ENCODE measurements at places on chromosomes 3 and 15.

- DNase-seq = no peak
Measured at GRCh38 chr3:140760324-140761075, 82.6 kb downstream of the TRIM42 start.

GRCh38 chr3:60743631-60744164 lies 507.6 kb downstream of the FHIT start:
- DNase-seq = no peak

DNA sequence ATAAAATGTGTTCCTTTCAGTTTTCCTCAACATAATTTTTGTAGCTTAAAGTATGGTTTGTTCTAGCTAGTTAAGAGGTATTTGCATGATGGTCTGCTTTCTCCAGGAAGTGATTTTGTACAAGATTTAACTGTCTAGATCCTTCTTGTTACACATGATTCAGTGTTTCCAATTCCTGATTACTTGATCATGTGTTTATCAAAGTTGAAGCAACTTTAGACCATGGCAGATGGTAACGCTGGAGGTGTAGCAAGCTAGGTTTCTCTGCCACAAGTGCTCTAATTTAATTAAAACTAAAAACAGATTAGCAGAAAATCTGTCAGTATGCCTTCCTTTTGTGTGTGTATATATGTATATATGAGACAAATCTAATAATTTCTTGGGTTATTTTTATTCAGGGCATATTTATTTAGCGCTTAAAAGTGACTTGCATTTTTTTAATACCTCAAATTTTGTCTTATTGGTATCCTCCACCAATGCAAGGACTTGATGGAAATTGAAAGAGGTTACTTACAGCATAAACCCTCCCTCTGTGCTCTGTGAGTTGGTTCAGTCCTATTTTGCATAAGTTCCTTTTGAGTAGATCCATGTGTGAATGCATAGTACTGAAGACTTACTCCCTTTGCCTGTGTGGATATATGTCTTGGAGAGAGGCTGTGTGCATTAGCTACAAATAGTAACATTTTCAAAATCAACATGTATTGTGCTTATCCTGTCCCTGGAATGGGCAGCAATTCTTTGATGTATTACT lies 157.3 kb upstream of the CGNL1 start:
- no peak for DNase-seq

- DNase-seq = no peak
Measured at GRCh38 chr3:74631351-74632140, 17.1 kb upstream of the CNTN3 start.

GRCh38 chr15:73965758-73966113 lies 26.4 kb downstream of the STOML1 start:
- DNase-seq = no peak

- no peak for DNase-seq
Measured at GRCh38 chr3:143480344-143480743, 360.8 kb downstream of the CHST2 start.

Measured in activated CD4-positive, CD25-positive, alpha-beta regulatory T cell treated with anti-CD3 and anti-CD28 coated beads, Interleukin-2, amount 50 U/mL, for 16 hours (primary cell).